Stimulated activated naive B cell treated with anti-CD40 and anti-IgM and Interleukin-4, amounts not matched to agents 10 μg/mL and 1 μg/mL and 100 μg/mL, for 72 hours (primary cell): ENCODE measurements at places on chromosomes 4 and X.

- H3K36me3 ChIP-seq = peaks cover 13% of the 10 kb centered on the region
- H3K4me3 ChIP-seq = no peak overlapping the region
- H3K27ac ChIP-seq = no peak overlapping the region
- no peak for DNase-seq
These were observed 16.6 kb upstream of the UBE2D3 start for GRCh38 chr4:102843938-102844337.

GRCh38 chr4:42954963-42955669 is 62.6 kb downstream of the GRXCR1 start:
- no peak overlapping the region for H3K4me3 ChIP-seq
- DNase-seq = no peak
- H3K4me1 ChIP-seq = no peaks in the 10 kb centered on the region
- no peaks in the 10 kb centered on the region for H3K36me3 ChIP-seq
- no peak overlapping the region for H3K27ac ChIP-seq

DNA sequence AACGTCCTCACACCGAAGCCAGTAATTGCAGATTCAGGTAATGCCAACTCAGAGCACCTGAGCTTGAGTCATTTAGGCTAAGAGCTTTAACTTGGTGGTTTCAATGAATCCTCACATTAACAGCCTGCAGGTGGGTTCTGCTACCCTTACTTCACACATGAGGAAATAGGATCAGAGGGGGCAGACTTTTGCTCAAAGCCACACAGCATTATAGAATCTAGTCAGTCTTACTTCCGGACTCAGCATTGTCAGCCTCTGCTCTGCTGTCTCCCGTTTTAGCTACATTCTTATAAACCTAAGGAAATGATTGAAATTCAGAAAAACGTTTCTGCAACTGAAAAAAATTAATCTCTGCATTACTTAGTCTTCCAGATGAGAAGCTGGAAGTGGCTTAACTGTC is 6.0 kb downstream of the C4orf50 start:
- no peak overlapping the region for H3K27ac ChIP-seq
- no peak for DNase-seq
- H3K36me3 ChIP-seq = no peaks in the 10 kb centered on the region
- peaks cover 38% of the 10 kb centered on the region for H3K27me3 ChIP-seq

GRCh38 chrX:12992544-12993118 is 17.7 kb downstream of the TMSB4X start:
- no peak overlapping the region for H3K27ac ChIP-seq
- no peak overlapping the region for H3K4me3 ChIP-seq
- H3K27me3 ChIP-seq = peaks cover 15% of the 10 kb centered on the region
- peaks cover 11% of the 10 kb centered on the region for H3K4me1 ChIP-seq

DNA sequence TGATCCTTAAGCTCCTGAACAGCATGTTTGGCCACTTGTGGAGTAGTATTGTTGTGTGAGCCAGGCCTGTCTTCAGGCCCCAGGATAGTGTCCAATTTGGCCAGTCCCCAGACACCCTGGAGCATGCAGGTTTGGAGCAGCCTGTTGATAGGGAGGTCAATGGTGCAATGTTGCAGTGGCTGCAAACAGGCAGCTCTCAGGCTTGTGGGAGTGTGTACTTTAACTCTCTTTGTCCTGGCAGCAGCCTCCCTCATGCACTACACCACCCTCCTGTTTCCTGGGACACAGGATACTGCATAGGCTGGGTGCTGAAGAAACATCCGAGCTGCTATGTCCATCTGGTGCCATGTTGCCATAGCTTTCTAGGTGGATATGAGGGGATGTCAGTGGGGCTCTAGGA is 24.0 kb downstream of the TECRL start:
- H3K4me1 ChIP-seq = no peaks in the 10 kb centered on the region
- no peak overlapping the region for H3K27ac ChIP-seq
- H3K36me3 ChIP-seq = no peaks in the 10 kb centered on the region
- no peak overlapping the region for H3K4me3 ChIP-seq
- H3K27me3 ChIP-seq = no peaks in the 10 kb centered on the region

- H3K4me1 ChIP-seq = peaks cover 12% of the 10 kb centered on the region
- no peak overlapping the region for H3K27ac ChIP-seq
- no peaks in the 10 kb centered on the region for H3K27me3 ChIP-seq
- peak overlapping the region; percentile 99 for H3K4me3 ChIP-seq
- DNase-seq = no peak
These were observed 1.2 kb downstream of the NEK1 start for GRCh38 chr4:169611157-169611556.

- H3K36me3 ChIP-seq = no peaks in the 10 kb centered on the region
- no peaks in the 10 kb centered on the region for H3K4me1 ChIP-seq
- H3K27ac ChIP-seq = no peak overlapping the region
- no peak overlapping the region for H3K4me3 ChIP-seq
- no peak for DNase-seq
These were observed 573.0 kb downstream of the GABRG1 start for GRCh38 chr4:45550766-45551366.

DNA sequence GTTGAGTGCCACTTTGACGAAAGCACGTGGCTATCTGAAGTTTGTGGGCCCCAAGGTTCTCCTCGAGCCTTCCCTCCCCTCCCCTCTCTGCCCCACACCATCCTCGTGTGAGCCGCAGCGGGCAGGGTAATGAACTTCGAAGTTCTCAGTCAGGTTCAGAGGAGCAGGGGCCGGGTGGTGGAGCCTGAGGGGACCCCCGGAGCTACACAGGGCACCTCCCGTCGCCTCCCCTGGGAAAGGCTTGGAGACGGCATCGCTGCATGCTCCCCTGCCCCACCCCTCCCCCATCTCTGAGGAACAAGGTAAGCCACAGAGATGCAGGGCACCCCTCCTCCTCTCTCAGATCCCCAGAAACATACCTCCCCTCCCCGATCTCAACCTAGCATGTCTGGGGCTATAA is 2.8 kb upstream of the NKX1-1 start:
- H3K4me1 ChIP-seq = peaks cover 12% of the 10 kb centered on the region
- DNase-seq = no peak
- H3K27me3 ChIP-seq = peaks cover 69% of the 10 kb centered on the region
- peaks cover 4% of the 10 kb centered on the region for H3K36me3 ChIP-seq
- H3K4me3 ChIP-seq = no peak overlapping the region

GRCh38 chr4:148868191-148868590 is 426.0 kb upstream of the NR3C2 start:
- peaks cover 5% of the 10 kb centered on the region for H3K27me3 ChIP-seq
- H3K4me3 ChIP-seq = no peak overlapping the region
- H3K36me3 ChIP-seq = no peaks in the 10 kb centered on the region
- no peak overlapping the region for H3K27ac ChIP-seq
- no peak for DNase-seq

GRCh38 chr4:42489095-42489494 is 91.8 kb downstream of the SHISA3 start:
- H3K27me3 ChIP-seq = no peaks in the 10 kb centered on the region
- peaks cover 25% of the 10 kb centered on the region for H3K4me1 ChIP-seq
- peaks cover 29% of the 10 kb centered on the region for H3K36me3 ChIP-seq
- no peak for DNase-seq
- H3K27ac ChIP-seq = no peak overlapping the region

- no peaks in the 10 kb centered on the region for H3K27me3 ChIP-seq
- DNase-seq = no peak
- no peak overlapping the region for H3K27ac ChIP-seq
- H3K4me3 ChIP-seq = no peak overlapping the region
- no peaks in the 10 kb centered on the region for H3K36me3 ChIP-seq
- H3K4me1 ChIP-seq = peaks cover 6% of the 10 kb centered on the region
These were observed 56.9 kb upstream of the SLC39A8 start for GRCh38 chr4:102402223-102402622.

DNA sequence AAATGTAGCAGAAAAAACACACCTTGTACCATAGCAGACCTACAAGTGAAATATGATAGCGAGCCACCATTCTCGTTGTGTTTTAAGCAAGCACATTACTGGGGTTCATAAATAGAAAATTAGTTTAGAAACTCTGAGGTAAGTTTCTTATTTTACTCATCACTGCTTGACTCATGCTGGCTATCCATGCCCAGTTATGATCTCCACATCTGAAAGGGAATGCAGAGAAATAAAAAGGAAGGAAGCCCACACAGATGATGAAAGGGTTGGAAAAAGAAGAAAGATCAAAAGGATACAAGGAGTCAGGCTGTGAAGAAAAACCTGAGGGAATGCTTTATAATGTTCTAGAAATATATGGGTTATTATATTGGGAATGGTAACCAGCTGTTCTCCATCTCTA is 54.5 kb downstream of the CAMK2D start:
- H3K27ac ChIP-seq = peak overlapping the region; percentile 42
- no peaks in the 10 kb centered on the region for H3K27me3 ChIP-seq
- no peak overlapping the region for H3K4me3 ChIP-seq
- DNase-seq = no peak

DNA sequence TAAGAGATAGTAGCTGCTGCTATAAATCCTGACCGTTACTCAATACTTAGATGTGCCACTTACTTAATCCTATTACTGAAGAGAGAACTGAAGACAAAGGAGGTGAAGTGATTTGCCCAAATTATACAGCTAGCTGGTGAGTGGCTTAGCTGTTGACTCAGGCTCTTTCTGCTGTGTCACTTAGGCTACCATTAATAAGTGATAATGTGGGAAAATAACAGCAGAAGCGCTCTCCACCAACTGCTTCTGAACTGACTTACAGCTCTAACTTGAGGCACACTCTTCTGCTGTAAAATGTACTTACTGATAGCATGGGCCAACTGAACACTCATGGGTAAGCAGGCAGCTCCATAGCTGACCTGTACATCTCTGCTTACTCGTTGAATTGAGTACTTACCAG is 7.5 kb upstream of the KLHL5 start:
- H3K27me3 ChIP-seq = no peaks in the 10 kb centered on the region
- H3K4me3 ChIP-seq = no peak overlapping the region
- H3K4me1 ChIP-seq = peaks cover 17% of the 10 kb centered on the region

GRCh38 chr4:67160394-67160793 is 384.9 kb downstream of the CENPC start:
- H3K27me3 ChIP-seq = no peaks in the 10 kb centered on the region
- no peak for DNase-seq
- H3K27ac ChIP-seq = peak overlapping the region; percentile 16
- H3K4me3 ChIP-seq = no peak overlapping the region

DNA sequence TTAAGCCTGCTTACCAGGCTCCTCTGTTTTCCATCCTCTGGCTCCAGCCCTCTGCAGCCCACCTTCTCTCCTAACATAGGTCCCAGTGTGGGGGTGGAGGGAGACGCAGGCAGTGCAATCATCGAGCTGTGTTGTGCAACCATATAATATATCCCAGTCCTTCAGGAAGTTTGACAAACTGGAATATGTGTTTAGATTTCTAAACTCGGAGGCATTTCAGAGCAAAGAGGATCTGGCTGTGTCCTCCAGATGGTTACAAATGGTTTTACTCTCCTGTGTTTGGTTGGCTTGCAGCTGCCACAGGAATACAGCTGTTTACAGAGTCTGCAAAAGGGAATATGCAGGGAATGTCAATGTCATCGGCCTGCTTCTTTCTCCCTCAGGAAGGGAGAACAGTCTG is 195.3 kb upstream of the LNX1 start:
- no peaks in the 10 kb centered on the region for H3K36me3 ChIP-seq
- no peaks in the 10 kb centered on the region for H3K4me1 ChIP-seq
- DNase-seq = no peak
- H3K27ac ChIP-seq = no peak overlapping the region
- H3K27me3 ChIP-seq = peaks cover 8% of the 10 kb centered on the region

- no peak overlapping the region for H3K27ac ChIP-seq
- H3K4me3 ChIP-seq = no peak overlapping the region
These were observed 2.7 kb upstream of the SORCS2 start for GRCh38 chr4:7189475-7190277.

DNA sequence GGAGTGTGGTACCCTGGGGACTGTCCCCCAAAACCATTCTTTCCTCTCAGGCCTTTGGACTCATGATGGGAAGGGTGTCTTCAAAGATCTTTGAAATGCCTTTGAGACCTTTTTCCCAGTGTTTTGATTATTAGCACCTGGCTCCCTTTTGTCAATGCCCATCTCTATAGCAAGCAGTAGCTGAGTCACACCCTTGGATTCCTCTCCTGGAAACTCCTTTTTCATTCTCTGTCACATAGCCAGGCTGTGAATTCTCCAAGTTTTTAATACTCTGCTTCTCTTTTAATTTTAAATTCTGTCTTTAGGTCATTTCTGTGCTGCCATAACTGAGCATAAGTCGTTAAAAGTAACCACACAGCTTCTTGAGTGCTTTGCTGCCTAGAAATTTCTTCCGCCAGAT is 29.7 kb downstream of the IL21 start:
- H3K4me1 ChIP-seq = no peaks in the 10 kb centered on the region
- H3K36me3 ChIP-seq = no peaks in the 10 kb centered on the region
- peaks cover 21% of the 10 kb centered on the region for H3K27me3 ChIP-seq
- no peak for DNase-seq
- H3K27ac ChIP-seq = no peak overlapping the region

- H3K27me3 ChIP-seq = no peaks in the 10 kb centered on the region
- peak overlapping the region; percentile 7 for H3K4me3 ChIP-seq
- peaks cover 40% of the 10 kb centered on the region for H3K4me1 ChIP-seq
- no peak for DNase-seq
These were observed 30.5 kb upstream of the ACSL1 start for GRCh38 chr4:184856277-184856609.

GRCh38 chr4:142434519-142435224 is 411.4 kb downstream of the INPP4B start:
- H3K4me1 ChIP-seq = no peaks in the 10 kb centered on the region
- no peaks in the 10 kb centered on the region for H3K36me3 ChIP-seq
- DNase-seq = no peak
- H3K4me3 ChIP-seq = no peak overlapping the region
- peaks cover 5% of the 10 kb centered on the region for H3K27me3 ChIP-seq
- H3K27ac ChIP-seq = no peak overlapping the region

GRCh38 chrX:151753313-151754046 is 18.9 kb downstream of the CNGA2 start:
- H3K27ac ChIP-seq = no peak overlapping the region
- H3K27me3 ChIP-seq = peaks cover 13% of the 10 kb centered on the region
- no peak overlapping the region for H3K4me3 ChIP-seq
- DNase-seq = peak; percentile 2
